Osteoblast (primary cell): ENCODE measurements at places on chromosomes 16 and 17. TPM values are rescaled to one million over a fixed set of nuclear protein-coding genes. Genes with fewer than 3 reads are reported as not detected.

Gene MT1G
- not detected in 2 replicates for total RNA-seq

Gene HEATR9
- total RNA-seq: not detected in 2 replicates

DNA sequence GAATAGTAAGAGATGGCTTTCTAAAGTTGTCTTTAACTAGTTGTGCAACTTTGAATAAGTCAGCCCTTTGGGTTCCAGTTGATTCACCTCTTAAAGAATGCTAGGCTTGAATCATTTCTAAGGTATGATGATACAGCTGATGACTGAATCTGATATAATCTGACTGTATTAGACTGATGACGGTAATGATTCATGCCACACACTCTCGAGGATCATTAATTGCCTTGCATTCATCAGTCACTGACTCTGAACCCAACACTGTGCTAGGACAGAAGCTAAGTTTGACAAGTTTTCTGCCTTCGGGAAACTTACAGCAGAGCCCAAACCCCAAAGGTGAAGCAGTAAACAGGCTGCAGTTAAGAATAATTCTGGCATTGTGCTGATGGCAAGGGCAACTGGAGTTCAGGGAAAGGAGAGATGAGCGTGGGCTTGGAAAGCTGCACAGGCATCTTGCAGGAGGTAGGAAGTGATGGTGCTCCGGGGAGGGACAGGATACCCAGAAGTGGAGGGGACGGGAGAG, 25.8 kb downstream of the ASIC2 start:
- DNase-seq: no peak

Gene ZG16
- not detected in 2 replicates for total RNA-seq

GRCh38 chr16:53817117-53817755, 113.3 kb downstream of the FTO start:
- DNase-seq: no peak

- no peak for DNase-seq
These were observed 13.3 kb upstream of the PAFAH1B1 start for GRCh38 chr17:2580151-2580550.

GRCh38 chr17:7294614-7295153, at the start of gene YBX2:
YBX2 (minus strand) TSS chr17:7294639; CDS start chr17:7294500, 139 bp downstream.
- DNase-seq: peak; percentile 95

DNA sequence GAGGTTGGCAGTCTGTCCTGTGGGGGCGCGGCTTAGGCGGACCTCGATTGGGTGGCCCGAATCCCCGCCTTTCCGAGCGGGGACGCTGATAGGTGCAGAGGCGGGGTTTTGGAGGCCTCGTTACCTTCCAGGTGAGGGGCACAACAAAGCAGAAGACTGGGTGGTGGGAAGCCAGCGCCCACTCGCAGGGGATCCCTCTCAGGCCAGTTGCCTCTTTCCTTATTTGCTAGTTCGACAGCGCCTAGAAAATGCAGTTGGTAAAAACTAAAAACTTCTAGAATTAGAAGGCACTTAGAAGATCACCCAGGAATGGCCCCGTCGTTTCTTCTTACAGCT, 730 bp downstream of the KAT7 start:
- no peak for DNase-seq

Gene RBFOX1
- total RNA-seq: not detected in 2 replicates

Gene CCL17
- total RNA-seq: not detected in 2 replicates

DNA sequence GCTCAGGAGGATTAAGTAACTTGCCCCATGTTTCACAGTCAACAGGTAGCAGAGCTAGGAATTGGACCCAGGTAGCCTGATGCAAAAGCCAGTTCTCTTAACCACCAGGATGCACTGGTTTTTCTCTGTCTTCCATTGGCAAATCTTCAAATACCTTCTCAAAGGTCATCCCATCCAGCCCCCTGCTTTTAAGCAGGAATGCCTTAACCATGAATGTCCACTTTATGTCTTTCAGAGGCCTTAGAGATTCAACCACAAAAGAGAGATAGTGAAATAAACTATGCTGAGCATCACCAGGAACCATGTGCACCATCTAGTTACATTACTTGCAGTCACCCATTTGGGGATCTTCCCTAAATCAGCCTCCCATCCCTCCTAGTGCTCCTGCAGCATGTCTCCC, 94.3 kb downstream of the C17orf67 start:
- DNase-seq: no peak

DNA sequence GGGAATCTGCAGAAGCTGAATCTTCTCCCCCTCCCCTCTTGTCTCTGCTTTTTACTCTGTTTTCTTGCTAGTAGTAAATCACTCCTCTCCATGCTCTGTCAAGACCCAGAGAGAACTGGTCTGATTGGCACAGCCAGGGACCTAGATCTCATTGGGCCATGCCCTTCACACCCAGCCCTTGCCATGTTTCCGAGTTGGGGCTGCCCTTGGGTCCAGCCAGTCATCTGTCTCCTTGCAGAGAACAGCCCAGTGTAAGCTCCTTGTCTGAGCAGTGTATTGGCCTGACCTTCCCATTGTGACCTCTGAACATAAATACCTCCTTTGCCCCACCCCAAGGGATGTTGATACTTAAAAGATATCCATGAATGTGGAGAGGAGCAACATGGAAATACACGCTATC, 3.9 kb downstream of the MMP15 start:
- peak; percentile 82 for DNase-seq

- no peak for DNase-seq
These were observed 195.3 kb downstream of the GSG1L start for GRCh38 chr16:27868180-27868579.

DNA sequence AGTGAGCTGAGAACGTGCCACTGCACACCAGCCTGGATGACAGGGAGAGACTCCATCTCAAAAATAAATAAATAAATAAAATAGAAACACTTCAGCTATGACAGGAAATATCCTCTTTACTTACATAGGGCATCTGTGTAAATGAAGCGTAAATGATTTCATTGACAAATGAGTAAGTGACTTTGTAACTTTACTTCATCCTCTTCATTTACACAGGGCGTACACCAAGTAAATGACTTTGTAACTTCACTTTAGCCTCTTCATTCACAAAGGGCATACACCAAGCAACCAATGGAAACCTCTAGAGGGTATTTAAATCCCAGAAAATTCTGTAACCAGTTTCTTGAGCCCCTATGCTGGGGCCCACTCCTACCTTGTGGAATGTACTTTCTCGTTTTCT, 16.2 kb upstream of the KLHDC4 start:
- DNase-seq: peak; percentile 6

DNA sequence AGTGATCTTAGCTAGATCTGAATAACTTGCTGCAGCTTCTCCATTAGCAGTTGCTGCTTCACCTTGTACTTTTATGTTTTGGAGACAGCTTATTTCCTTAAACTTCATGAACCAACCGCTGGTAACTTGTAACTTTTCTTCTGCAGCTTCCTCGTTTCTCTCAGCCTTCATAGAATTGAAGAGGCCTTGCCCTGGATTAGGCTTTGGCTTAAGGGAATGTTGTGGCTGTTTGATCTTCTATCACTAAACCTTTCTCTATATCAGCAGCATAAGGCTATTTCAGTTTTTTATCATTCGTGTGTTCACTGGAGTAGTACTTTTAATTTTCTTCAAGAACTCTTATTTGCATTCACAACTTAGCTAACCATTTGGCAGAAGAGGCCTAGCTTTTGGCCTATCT, 21.5 kb upstream of the TMEM92 start:
- no peak for DNase-seq

Gene ZNF286A
- total RNA-seq: 39.8 and 40.7 TPM in 2 replicates

DNA sequence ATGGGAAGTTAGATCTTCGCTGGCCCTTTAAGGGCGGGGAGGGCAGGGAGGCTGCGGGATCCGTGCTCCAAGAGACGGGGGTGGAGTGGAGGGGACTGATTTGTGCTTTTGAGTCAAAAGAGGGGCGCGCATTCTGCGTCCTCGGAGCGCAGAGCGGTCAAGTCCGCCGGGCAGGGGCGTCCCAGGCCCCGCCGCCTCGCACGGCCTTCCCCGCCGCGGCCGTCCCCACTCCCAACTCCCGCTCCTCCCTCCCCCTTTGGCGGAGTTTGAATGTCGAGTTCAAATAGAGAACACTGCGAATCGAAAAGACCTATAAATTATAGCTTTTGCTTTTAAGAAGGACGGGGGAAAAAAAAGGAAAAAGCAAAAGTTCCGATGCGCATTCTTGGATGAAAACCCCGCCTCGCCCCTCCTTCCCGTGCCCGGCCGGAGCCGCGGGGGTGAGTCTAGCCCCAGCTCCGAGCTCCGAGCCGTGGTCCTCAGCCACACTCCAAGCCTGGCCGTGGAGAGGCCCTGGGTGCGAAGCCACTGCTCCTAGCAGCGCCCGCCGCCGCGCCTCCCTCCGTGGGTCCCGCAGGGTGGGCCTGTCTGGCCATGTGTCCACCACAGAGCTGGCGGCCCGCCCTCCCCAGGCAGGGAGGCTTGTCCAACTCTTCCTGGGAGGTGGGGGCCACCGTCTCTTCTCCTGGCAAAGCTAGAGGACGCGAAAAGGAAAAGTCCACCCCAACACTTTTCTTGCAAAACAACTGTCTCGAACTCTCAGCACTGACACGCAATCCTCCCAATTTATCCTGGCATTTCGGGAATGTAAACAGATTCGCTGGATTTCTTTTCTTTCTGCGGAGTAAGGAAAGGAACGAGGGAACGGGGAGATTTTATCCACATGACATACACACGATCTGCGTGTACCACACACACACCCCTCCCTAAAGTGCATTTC, 3.6 kb downstream of the CBX8 start:
- peak; percentile 94 for DNase-seq

Gene KRTAP3-2
- not detected in 2 replicates for total RNA-seq

Gene RASD1
- total RNA-seq: 13.8 and 14.7 TPM in 2 replicates

DNA sequence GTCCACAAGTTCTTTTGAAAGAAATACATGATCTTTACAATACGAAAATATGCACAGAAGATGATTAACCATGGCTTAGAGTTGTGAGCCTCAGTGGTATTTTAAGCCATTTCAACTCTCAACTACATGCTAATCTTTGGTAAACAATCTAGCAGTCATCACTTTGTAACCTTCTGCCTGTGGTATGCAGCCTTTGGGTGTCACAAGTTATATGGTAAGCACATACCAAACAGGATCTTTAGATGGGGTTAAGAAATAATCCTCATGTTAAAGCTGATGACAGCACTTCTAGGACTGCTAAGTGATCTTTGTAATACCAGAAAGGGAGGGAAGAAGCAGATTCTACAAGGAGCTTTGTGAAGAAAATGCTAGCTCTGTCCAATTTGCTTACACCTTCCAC, 74.3 kb downstream of the CA4 start:
- DNase-seq: no peak

GRCh38 chr17:74972107-74972972, at the start of gene HID1:
HID1 (minus strand) TSS chr17:74972759; CDS start chr17:74972656, 103 bp downstream.
- peak; percentile 92 for DNase-seq

DNA sequence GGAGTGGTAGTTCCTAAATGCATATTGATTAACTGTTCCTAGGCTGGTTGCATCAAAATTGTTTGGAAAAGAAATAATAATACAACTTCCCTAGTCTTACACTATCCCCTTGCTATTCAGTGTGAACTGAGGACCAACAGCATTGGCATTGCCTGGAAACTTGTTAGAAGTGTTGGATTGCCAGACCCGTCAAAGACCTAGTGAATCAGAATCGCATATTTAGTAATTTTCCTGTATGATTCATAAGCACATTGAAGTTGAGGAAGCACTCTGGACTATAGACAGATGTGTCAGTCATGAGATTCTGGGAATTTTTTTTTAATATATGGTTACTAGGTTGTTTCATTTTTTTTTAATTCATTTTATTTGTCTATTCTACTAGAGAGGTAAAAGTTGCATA, 34.7 kb upstream of the KCNJ16 start:
- no peak for DNase-seq

DNA sequence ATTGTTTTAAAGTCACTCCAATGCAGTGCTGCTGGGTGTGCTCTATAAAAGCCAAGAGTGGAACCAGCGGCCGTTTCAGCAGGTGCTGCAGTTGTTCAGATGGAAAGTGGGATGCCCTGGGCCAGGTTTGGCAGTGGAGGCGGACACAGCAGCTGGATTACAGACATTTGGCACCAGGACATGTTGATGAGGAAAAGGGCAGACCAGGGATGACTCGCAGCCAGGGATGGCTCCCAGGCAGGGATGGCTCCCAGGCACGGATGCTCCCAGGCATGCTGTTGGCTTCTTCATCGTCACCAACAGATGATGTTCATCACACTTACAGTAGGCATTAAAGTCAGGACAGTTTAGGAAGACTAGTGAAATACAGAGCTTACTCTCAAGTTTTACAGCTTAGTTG, 10.0 kb downstream of the GAN start:
- DNase-seq: no peak

- DNase-seq: peak; percentile 69
These were observed 4.7 kb downstream of the CDIPT start for GRCh38 chr16:29858149-29858849.

GRCh38 chr16:324451-325334, 27.8 kb downstream of the AXIN1 start:
- DNase-seq: peak; percentile 72

- DNase-seq: no peak
These were observed 5.4 kb upstream of the NOL11 start for GRCh38 chr17:67712375-67712774.

DNA sequence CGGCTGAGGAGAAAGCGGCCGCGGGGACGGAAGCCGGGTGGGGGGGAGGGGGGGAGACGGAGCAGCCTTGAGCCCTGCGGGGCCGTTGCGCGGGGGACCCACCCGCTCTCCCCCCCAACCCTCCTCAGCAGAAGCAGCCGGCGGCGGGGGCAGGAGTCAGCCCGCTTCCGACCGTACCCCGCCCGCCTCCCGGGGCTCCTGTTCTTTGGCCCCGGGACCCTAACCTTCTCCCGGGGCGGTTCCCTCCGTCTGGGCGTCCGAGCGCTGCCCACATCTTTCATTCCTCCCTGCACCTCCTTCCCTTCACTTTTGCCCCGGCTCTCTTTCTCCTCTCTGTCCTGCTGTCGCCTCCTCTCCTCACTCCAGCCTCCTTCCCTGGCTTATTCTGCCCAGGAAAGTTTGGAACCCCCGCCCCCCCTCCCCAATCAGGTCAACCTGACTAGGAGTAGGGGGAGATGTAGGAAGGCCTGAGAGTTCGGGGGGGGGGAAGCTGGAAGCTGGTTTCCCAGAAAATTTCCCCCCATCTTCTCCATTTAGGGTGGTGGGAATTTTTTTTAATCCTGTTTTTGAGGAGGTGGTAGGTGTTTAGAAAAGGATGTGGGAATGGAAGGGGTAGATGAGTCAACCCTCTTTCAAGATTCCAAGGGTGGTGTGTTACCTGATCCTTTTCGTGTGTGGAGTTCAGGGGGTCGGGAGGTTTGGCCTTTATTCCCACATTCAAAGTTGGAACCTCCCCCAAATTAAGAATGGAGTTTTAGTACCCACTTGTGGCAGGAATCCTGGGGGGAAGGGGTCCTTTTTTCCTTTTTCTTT, 427 bp upstream of the NLK start:
- peak; percentile 36 for DNase-seq

Gene GH2
- total RNA-seq: not detected in 2 replicates

Gene KIF18B
- total RNA-seq: 0.72 and 1.2 TPM in 2 replicates

Gene ZNF778
- 6.2 and 8.7 TPM in 2 replicates for total RNA-seq

- peak; percentile 91 for DNase-seq
These were observed 4.4 kb downstream of the ZNF48 start for GRCh38 chr16:30399435-30400186.

DNA sequence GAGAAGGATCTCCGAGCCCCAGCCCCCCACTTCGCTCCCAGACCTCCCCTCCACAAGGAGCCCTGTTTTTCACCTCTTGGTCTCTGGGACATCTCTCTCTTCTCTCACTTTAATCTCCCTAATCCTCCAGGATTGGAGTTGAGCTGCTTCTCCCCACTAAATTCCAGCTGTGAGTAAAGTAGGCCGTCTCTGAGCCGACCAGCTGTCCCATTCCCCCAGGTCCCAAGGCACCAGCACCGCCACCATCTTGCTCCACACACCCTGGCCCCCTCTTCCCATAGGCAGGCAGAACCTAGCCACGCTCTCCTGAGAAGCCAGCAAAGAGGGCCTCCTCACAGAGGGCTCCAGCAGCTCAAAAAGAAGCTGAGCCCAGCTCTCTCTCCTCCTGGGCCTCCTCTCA, 878 bp downstream of the DLG4 start:
- no peak for DNase-seq
